ENCODE measurements at places on chromosomes 6 and 20. TPM values are rescaled to one million over a fixed set of nuclear protein-coding genes. Genes with fewer than 3 reads are reported as not detected.

The CPNE5 gene
- not detected for total RNA-seq

GRCh38 chr6:132412656-132413498, 11.6 kb upstream of the MOXD1 start:
- no peaks in the 10 kb centered on the region for H3K36me3 ChIP-seq
- no peaks in the 10 kb centered on the region for H3K27me3 ChIP-seq
- H3K4me1 ChIP-seq = peaks cover 12% of the 10 kb centered on the region
- no peak overlapping the region for H3K27ac ChIP-seq
- H3K4me3 ChIP-seq = no peak overlapping the region
- DNase-seq = no peak

The DCDC2 gene
- total RNA-seq = 80.4 TPM

The RXRB gene
- 78.2 TPM for total RNA-seq

- no peak overlapping the region for H3K27ac ChIP-seq
- H3K4me3 ChIP-seq = no peak overlapping the region
- H3K4me1 ChIP-seq = no peaks in the 10 kb centered on the region
- H3K36me3 ChIP-seq = no peaks in the 10 kb centered on the region
These were observed 127.7 kb downstream of the TSHZ2 start for GRCh38 chr20:53099856-53100255.

The PTCRA gene
- not detected for total RNA-seq

GRCh38 chr6:58113960-58114359, 796.5 kb downstream of the PRIM2 start:
- H3K27me3 ChIP-seq = no peaks in the 10 kb centered on the region
- no peak for DNase-seq
- H3K4me3 ChIP-seq = no peak overlapping the region
- H3K27ac ChIP-seq = no peak overlapping the region
- H3K36me3 ChIP-seq = no peaks in the 10 kb centered on the region

DNA sequence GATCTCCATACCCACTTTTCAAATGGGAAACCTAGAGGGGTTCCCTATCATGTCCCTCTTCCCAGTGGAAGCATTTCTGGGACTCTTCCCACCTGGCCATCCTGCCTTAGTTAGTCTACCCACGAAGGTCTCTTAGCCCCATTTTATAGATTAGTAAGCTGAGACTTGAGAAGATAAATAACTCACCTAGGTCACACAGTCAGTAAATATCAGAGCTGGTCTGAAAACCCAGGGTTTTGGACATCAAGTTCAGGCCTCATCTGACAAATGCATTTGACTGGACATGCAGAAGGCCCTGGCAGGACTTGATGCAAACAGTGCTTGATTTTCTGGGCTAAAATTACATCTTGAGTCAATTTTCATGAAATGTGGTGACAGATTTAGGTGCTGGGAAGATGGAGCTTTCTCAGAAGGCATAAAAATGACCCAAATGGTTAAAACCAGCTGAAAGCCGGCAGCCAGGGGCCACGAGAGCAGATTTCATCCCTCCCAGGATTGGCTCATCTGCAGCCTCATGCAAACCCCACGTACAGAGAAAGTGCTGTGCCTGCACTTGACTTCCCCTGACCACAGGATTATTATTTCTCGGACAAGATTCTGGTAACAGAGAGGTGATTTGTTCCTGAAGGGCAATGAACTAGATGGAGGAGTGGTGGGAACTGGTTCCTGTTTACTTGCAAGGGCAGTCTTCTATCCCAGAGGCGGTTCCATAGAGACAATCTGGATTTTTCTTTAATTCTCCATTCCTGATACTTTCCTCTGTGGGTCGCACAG, 23.1 kb downstream of the CPNE5 start:
- no peak overlapping the region for H3K27ac ChIP-seq
- H3K4me1 ChIP-seq = peaks cover 8% of the 10 kb centered on the region
- H3K4me3 ChIP-seq = no peak overlapping the region
- DNase-seq = no peak
- H3K36me3 ChIP-seq = no peaks in the 10 kb centered on the region
- peaks cover 21% of the 10 kb centered on the region for H3K27me3 ChIP-seq

GRCh38 chr6:137512757-137513605, 18.8 kb upstream of the OLIG3 start:
- no peak overlapping the region for H3K4me3 ChIP-seq
- peaks cover 58% of the 10 kb centered on the region for H3K27me3 ChIP-seq
- H3K4me1 ChIP-seq = no peaks in the 10 kb centered on the region
- DNase-seq = no peak
- H3K27ac ChIP-seq = no peak overlapping the region

DNA sequence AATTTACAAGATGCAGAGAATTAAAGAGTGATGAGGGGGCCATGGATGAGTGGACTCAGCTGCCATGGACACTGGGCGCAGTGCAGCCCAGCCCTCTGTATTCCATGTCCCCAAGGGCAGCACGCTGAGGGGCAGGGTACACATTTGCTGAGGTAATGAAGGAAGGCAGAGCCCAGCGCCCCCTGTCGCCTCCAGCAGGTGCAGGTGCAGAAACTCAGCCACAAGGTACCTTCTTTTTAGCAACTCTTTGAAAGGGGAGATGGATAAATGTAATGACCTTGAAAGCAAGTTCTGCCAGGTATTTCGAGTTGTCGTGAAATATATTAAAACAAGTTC, 7.1 kb downstream of the CD93 start:
- no peaks in the 10 kb centered on the region for H3K4me1 ChIP-seq
- H3K36me3 ChIP-seq = no peaks in the 10 kb centered on the region
- no peak overlapping the region for H3K27ac ChIP-seq

GRCh38 chr6:53023323-53023722, 28.2 kb upstream of the GSTA4 start:
- H3K36me3 ChIP-seq = no peaks in the 10 kb centered on the region
- no peaks in the 10 kb centered on the region for H3K4me1 ChIP-seq
- no peak overlapping the region for H3K4me3 ChIP-seq
- H3K27me3 ChIP-seq = no peaks in the 10 kb centered on the region
- H3K27ac ChIP-seq = no peak overlapping the region

The PNPLA1 gene
- 0.19 TPM for total RNA-seq

The KCNQ2 gene
- 0.07 TPM for total RNA-seq

DNA sequence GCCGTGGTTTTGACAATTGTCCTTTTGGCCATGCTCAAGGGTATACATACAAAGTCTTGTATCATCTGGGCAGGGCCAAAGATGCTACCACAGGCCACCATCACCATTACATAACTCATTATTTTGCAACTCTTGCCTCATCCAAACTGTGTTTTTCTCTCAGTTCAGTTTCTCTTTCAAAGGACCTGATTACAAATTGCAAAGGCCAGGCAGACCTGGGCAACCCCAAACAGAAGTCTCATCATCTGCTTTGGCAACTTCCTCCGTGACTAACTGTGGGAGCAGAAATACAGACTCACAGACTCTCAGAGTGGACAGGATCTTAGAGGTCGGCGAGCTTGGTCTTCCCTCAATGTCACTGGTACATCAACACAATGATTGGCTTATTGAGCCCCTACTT, 117.8 kb upstream of the NEDD9 start:
- no peak for DNase-seq
- H3K36me3 ChIP-seq = no peaks in the 10 kb centered on the region
- no peak overlapping the region for H3K4me3 ChIP-seq
- peaks cover 2% of the 10 kb centered on the region for H3K4me1 ChIP-seq
- no peaks in the 10 kb centered on the region for H3K27me3 ChIP-seq
- no peak overlapping the region for H3K27ac ChIP-seq

DNA sequence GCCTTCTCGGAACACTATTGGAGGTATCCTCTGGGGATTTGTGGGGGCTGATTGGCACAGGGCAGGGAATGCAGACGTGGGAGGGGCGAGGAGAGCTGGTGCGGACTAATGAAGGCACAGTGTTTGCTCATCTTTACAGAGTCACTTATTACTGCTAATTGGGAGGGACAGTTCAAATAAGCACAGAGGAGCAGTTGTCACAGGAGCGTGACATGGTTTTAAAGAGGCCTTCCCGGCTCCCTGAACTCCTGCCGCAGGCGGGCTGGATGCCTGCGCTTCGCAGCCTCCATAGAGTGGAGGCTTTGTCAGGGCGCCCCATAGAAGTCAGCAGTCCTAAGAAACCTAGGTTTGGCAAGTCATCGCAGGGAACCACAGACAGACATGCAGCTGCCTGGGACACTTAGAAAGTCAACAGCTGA, 149.6 kb downstream of the LINC00237 start:
- H3K36me3 ChIP-seq = no peaks in the 10 kb centered on the region
- H3K27ac ChIP-seq = no peak overlapping the region
- H3K4me1 ChIP-seq = no peaks in the 10 kb centered on the region
- no peak overlapping the region for H3K4me3 ChIP-seq

The HCRTR2 gene
- total RNA-seq = not detected

GRCh38 chr6:26123947-26124780, 36.9 kb downstream of the HFE start:
- peaks cover 34% of the 10 kb centered on the region for H3K4me1 ChIP-seq
- peak; percentile 83 for DNase-seq
- H3K36me3 ChIP-seq = peaks cover 79% of the 10 kb centered on the region
- peak overlapping the region; percentile 100 for H3K27ac ChIP-seq
- H3K27me3 ChIP-seq = peaks cover 14% of the 10 kb centered on the region

- no peak for DNase-seq
- H3K36me3 ChIP-seq = no peaks in the 10 kb centered on the region
- no peaks in the 10 kb centered on the region for H3K27me3 ChIP-seq
- H3K4me3 ChIP-seq = no peak overlapping the region
These were observed 163.9 kb upstream of the CITED2 start for GRCh38 chr6:139538366-139538765.

DNA sequence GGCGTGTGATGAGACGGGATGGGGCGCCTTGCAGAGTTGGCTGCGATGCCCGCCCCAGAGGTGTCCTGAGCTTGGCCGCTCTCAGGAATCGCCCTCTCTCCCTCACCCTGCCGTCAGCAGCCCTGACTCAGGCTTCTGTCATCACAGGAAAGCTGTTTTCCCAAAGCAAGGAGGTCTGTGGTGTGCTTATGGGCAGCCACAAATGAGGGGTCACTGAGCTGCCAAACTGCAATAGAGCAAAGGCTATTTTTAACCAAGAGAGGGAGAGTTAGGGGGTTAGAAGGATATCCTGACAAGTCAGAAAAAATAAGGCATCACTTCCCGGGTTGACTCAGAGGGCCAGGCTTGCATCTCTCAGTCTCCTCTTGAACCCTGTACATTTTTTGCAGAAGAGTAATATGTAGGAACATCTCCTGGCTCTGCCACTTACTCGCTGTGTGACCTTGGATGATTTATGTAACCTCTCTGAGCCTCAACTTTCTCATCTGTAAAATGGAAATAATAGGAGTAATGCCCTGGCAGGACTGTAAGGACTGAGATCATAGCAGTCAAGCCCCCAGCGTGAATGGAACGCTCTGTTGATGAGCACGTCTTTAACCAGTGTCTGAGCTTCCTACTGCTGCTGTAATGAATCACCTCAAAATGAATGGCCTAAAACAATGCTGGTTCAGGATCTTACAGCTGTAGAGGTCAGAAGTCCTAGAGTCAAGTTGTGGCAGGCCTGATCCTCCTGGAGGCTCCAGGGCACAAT, 181.9 kb downstream of the NFATC2 start:
- no peak overlapping the region for H3K27ac ChIP-seq
- H3K4me3 ChIP-seq = no peak overlapping the region
- H3K36me3 ChIP-seq = no peaks in the 10 kb centered on the region
- peaks cover 60% of the 10 kb centered on the region for H3K27me3 ChIP-seq
- no peak for DNase-seq

DNA sequence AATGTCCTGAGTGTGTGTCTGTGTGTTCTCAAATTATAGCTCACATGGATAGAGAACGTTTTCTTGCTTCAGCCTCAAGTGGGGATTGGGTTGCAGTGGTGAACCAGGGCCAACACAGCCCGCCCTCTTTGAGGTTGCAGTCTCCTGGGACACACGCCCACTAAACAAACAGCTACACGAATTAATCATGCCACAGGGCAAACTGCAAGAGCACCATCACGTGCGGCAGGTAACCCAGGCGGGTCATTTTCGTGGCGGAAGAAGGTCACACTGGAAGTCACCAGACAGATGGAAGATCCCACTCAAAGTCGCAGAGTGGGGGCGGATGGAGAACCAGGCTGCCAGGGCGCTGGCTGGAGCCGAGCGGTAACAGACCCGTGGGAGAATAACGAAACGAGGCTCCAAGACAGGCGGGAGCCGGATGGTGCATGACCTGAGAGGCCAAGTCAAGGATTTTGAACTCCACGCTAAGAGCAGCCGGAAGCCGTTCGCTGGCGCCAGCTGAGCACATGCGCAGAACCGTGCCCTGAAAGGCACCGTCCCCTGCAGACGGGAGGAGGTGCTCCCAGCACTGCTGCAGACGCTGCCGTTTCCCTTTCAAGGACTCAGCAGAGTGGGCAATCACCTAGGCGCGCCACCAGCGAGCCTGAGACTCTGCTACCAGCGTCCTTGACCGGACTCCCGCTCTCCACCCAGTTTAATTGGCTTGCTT, 10.7 kb downstream of the DLL1 start:
- H3K4me3 ChIP-seq = peak overlapping the region; percentile 68
- H3K36me3 ChIP-seq = no peaks in the 10 kb centered on the region
- no peak overlapping the region for H3K27ac ChIP-seq
- peaks cover 24% of the 10 kb centered on the region for H3K27me3 ChIP-seq
- peak; percentile 51 for DNase-seq

- H3K4me1 ChIP-seq = peaks cover 58% of the 10 kb centered on the region
- no peak overlapping the region for H3K4me3 ChIP-seq
- no peak for DNase-seq
- peaks cover 27% of the 10 kb centered on the region for H3K36me3 ChIP-seq
- no peaks in the 10 kb centered on the region for H3K27me3 ChIP-seq
These were observed 4.3 kb downstream of the UBE2V1 start for GRCh38 chr20:50108556-50109235.

GRCh38 chr6:138227316-138227781, 9.1 kb upstream of the PBOV1 start:
- peak overlapping the region; percentile 64 for H3K27ac ChIP-seq
- no peaks in the 10 kb centered on the region for H3K27me3 ChIP-seq
- no peak for DNase-seq
- H3K4me3 ChIP-seq = peak overlapping the region; percentile 40
- peaks cover 50% of the 10 kb centered on the region for H3K4me1 ChIP-seq

DNA sequence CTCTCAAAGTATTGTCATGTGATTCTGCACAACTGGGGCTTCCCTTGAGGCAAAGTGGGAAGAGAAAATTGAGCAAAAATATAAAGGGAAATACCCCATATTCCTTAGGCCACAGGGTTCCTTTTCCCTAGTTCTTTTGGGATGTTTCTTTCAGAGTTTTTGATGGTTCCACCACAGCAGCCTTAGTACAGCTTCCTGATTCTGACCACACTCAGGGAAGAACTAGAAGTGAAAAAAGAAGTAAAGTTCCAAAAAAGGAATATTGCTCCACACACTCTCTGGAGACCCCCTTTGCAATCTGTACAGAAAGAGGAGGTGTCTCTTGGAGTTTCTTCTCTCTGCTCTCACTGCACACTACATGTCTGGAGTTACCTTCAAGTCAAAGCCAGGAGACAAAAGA, 27.9 kb upstream of the HLA-DQA2 start:
- H3K4me1 ChIP-seq = no peaks in the 10 kb centered on the region
- no peak for DNase-seq
- H3K27me3 ChIP-seq = peaks cover 41% of the 10 kb centered on the region
- H3K27ac ChIP-seq = no peak overlapping the region

All from Calu3 (cell line).